ENCODE measurements at places on chromosomes 6 and 20.
A peak's percentile ranks its signal among the peaks of the same experiment; 100 is the strongest.

DNA sequence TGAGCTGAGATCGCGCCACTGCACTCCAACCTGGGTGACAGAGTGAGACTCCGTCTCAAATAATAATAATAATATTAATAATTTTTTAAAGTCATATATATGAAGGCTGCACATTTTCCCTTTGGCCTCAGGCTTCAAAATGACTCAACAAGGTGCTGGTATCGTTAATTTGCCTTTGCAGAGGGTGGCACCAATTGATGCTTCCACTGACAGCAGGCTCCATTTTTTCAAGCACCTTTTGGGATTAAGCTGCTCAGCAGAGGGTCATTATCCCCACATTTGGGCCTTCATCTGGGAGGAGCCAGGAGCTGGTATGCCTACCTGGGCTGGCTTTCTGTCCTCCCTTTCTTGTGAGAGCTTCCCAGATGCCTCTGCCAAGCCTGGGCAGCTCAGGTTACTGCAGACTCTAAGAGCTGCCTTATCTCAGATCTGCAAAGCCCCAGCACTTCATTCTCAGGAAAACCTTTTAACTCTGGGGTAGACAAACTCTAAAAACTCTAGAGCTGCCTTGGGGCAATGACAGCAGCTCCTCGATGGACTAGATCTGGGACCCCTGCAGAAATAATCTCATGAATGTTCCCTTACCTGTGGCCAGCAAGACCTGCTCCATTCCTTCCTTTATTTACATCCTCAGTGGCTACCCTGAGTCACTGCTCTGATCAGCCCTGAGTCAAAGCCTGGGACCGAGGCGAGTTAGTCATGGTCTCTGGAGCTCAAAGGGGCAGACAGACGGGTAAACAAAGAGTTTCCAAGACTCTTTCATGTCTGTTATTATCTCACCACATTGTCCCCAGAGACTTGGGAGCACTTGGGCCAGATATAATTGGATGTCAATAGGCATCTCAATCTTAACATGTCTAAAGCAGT is 80.0 kb upstream of the EYA2 start:
- peak; percentile 99 for DNase-seq

GRCh38 chr20:53138454-53139262 is 166.5 kb downstream of the TSHZ2 start:
- no peak for DNase-seq

GRCh38 chr6:14474816-14475215 is 357.2 kb downstream of the CD83 start:
- no peak for DNase-seq

DNA sequence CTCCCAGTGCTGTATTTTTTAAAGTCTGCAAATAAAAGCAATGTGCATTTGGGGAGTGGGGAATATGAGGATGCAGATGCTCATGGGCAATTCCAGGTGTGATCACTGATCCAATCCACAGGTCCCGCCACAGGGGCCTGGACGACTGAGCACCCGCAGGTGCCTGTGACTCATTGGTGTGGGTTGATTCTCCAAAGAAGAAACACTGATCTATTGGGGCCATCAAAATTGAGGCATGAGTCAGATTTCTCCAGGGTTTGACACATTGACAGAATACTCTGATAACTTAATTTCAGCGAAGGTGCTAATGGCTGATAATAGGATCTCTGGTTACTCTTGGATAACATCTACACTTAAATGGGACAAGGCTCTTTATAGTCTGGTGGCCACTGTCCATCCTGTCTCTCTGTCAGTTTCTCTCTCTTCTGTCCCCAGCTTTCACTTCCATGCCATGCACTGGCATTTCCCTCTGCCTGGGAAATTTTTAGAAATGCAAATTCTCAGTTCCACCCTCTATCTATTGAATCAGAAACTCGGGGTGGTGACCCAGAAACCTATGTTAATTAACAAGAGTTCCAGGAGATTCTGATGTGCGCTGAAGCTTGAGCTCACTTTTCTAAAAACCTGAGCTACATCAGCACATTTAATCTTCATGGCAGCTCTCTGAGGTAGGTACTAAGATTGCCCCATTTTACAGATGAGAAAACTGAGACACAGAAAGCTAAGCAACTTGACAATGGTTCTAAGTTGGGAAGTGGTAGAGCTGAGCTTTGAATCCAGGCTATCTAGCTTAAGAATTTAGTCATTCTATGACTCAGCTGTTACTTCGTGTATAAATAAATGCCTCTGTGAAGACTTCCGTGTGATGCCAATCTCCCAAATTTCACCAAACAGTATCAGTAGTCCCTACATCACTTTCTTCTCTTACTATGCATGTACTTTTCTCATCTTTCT is 10.2 kb upstream of the RCAN2 start:
- DNase-seq: no peak

DNA sequence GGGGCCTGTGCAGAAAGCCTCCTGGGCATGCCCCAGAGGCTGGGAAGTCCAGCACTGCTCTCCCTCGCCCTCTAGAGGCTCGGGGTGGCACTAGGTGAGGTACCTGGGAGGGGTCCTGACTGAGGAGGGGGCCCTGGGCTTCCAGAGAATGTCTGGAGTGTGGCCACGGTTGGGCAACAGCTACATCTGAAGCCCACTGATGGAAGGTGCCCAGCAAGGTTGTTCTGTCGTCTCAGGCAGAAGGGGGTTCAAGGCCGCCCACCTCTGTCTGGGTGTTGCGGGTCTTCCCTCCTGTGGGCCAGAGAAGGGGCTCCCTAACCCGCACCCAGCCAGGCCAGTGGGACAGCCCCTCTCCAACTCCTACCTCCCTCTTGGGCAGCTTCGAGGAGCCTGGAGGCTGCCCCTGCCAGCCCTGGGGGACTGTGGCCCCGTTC is 11.4 kb upstream of the VEGFA start:
- DNase-seq: no peak

DNA sequence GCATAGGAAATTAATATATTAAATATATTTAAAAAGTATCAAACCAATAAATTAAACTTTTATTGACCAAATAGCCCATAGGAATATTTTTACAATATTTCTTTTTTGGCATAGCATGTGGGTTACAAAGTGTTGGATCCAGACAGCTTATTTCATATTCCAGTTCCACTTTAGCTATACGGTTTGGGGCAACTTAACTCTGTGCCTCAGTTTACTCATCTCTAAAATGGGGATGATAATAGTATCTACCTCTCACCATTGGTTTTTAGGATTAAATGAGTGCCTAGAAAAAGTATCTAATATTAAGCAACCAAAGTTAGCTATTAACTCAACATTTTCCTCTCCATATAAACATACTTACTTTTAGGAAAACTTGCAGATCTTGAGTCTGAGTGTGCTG is 243.8 kb downstream of the TBC1D32 start:
- no peak for DNase-seq

GRCh38 chr20:8854571-8854970 is 214.3 kb upstream of the PLCB4 start:
- DNase-seq: no peak

GRCh38 chr20:23926944-23927872 is 47.7 kb upstream of the CST5 start:
- no peak for DNase-seq

- no peak for DNase-seq
Measured at GRCh38 chr6:72931325-72931887, 293.9 kb downstream of the KHDC1L start.

DNA sequence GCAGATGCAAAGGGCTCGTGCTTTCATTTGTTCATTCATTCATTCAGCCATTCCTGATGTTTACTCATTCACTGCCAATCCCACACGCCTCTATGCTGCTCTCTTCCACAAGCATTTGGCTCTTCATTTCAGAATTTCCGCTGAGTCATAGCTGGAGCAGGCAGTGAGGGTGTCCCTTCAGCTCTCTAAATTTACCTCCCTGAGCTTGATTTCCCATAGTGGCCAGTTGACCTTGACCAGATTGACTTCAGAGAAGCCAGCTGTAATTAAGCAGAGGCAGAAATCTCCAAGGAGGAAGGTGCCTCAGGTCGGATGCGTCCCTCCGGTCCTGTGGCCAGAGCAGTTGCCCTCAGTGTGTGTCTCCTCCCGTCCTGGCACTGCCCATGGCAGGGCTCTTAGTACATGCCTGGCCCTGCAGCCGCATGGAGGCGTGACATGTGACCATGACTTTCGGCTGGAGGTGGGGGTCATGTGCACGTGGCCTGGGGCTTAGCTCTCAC is 267.2 kb upstream of the ECI2 start:
- no peak for DNase-seq

- DNase-seq: peak; percentile 26
Measured at GRCh38 chr6:14396826-14397517, 279.4 kb downstream of the CD83 start.

DNA sequence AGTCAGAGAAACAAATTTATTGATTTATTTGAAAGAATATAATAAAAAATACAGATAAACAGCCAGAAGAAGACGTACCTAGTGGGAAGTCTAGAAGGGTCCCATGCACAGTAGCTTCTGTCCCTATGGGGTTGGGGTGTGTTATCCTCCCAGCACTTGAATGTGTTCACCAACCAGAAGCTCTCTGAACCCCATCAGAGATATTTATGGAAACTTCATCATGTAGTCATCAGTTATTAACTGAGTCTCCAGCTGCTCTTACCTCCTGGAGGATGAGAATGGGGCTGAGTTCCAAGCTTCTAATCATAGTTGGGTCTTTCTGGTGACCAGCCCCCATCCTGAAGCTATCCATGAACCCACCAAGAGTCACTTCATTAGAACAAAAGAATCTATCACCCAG is 15.4 kb upstream of the USP45 start:
- DNase-seq: no peak

DNA sequence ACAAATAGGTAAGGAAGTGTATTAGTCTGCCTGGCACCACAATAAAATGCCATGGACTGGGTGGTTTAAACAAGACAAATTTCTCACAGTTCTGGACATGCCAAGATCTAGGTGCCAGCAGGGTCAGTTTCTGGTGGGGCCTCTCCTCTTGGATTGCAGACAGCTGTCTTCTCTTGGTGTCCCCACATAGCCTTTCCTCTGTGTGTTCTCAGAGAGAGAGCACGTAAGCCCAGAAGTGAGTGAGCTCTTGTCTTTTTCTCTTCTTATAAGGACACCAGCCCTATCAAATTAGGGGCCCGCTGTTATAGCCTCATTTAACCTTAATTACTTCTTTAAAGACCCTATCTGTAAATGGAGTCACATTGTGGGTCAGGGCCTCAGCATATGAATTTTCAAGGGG is 28.3 kb downstream of the SMPDL3A start:
- no peak for DNase-seq

GRCh38 chr6:31053873-31054272 is 43.6 kb downstream of the MUC22 start:
- peak; percentile 72 for DNase-seq

GRCh38 chr20:38804682-38805501 is 605 bp upstream of the PPP1R16B start:
- DNase-seq: no peak

- no peak for DNase-seq
Measured at GRCh38 chr20:14333721-14334120, 3.7 kb downstream of the FLRT3 start.

- DNase-seq: no peak
Measured at GRCh38 chr6:79469376-79470246, 67.6 kb downstream of the LCA5 start.

DNA sequence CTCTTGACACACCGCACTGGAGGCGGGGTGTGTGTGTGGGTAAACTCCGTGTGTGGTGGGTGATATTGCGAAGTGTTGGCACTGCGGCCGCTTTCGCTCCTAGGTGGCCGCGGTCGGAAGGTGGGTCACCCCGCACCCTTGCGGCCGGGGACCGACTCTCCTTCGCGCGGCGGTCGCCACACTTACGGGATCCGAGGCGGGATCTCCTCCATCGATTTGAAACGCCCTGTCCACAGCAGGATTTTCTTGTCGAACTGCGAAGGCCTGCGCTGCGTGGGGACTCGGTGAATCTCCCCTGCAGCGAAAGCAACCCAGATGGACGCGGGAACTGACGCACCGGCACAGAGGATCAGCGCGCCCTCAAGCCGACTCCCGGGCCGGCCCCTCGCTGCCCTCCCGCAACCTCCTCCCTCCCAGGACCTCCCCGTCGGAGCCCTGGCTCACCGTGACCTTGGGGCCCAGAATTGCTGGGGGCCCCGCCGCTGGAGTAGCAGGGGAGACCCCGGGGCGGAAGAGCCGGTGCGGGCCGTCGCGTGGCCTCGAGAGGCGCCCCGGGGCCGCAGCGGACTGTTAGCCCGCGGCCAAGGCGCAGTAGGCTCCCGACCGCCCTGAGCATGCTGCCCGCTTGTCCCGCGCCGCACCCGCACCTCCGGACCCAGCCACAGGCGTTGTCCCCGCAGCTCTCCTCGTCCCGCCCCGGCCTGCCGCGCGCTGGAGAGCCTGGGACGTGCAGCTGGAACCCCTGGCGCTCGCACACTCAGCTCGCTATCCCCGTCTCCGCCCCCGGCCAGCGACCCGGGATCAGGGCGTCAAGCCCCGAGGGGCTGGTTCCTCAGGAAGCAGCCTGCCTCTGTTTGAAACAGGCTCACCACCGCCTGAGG is at the start of gene FAM162B:
Gene FAM162B, minus strand, starts transcription at position 759 of the 881 bp plus-strand sequence. Its CDS starts 143 bp downstream, at position 616.
- DNase-seq: peak; percentile 32

- DNase-seq: no peak
Measured at GRCh38 chr6:8948733-8949132, 513.4 kb upstream of the SLC35B3 start.

- no peak for DNase-seq
Measured at GRCh38 chr6:15474196-15474595, 188.6 kb downstream of the DTNBP1 start.

DNA sequence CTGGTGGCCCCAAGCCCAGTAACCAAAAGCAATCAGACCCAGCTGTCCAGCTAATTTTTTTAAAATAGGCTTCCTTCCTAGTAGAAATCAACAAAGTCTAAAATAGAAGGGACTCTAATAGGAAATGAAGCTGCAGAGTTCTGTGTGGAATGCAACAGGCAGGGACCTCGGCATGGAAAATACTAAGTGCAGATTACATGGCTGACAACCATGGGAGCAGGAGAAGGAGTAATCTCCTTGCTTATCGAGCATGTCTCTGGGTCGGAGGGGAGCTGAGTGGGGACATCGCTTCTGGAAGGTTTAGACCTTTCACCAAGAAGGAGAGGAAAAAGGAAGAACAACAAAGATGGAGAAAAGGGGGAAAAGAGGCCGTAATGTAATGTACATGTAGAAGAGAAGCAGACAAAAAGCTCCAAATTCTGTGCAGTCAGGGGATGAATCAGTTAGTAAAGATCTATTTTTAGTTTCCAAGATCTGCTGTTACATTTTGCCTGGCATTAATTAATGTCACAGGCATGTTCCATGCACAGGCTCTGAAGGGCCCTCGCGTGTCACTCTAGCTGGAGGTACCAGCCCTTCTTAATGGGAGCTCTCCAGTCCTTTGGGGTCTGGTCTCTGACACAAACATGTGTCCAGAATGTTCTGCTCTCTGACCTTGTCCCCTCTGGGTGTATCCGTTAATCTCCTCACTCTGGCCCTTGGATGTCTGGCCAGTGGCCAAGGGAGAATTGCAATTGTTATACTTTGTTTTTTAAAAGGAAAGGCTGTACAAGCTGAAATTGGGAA is 16.6 kb upstream of the ZNF831 start:
- no peak for DNase-seq
